CD4-positive, alpha-beta T cell treated with Interleukin-10 for 1 hour (primary cell): ENCODE measurements at places on chromosomes 6 and 20.
A peak's percentile ranks its signal among the peaks of the same experiment; 100 is the strongest.

DNA sequence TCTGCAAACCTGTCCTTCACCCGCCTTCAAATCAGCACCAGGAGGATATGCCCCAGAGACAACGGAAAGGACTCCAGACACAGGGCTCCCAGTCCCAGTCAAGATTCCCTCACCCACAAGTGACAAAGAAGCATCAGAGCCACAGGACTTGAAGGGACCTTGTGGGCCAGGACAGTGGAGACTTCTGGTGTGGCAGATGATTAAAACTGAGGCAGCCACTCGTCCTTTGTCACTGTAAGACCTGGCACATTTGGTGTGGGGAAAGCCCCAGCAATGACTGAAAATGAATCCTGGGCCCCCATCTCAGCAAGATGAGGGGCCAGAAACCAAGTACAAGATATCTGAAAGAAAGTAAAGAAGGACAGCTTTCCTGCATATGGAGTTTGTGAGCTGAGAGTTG lies 15.6 kb upstream of the GMPR start:
- DNase-seq = no peak

GRCh38 chr20:46592580-46593362 lies 42.3 kb upstream of the OCSTAMP start:
- DNase-seq = no peak

- no peak for DNase-seq
These were observed 68.9 kb downstream of the MTHFD1L start for GRCh38 chr6:150934380-150934779.

DNA sequence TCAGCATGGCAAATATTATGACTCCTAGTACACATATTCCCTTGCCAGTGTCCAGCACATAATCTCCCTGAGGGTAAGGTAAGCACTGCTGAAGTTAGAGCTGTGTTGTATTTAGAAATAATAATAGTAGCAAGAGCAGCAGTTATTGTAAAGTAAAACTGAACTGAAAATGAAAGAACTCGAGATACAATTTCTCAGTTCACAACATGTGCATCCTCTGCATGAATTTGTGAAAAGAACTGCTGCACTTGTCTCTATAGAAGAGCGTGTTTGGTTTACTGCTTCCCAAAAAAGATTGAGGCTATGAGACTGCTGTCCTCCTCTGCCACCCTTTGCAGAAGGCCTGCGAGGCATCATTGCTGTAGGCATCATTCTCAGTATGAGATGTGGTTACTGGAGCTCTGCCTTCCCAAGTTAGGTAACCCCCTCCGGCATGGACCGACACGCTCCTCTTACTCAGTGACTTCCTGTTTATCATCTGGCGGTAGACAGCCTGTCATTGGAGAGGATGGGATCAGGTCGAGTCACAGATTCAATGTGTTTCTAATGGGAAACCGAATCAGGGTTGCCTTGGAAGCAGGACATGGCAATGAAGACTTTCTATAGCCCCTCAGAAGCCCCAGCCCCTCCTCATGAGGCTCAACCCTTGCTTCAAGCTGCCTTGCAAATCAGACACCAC lies 48.1 kb downstream of the SLC24A3 start:
- DNase-seq = no peak

- DNase-seq = peak; percentile 44
These were observed 246.9 kb upstream of the ZFP64 start for GRCh38 chr20:52438326-52438963.

DNA sequence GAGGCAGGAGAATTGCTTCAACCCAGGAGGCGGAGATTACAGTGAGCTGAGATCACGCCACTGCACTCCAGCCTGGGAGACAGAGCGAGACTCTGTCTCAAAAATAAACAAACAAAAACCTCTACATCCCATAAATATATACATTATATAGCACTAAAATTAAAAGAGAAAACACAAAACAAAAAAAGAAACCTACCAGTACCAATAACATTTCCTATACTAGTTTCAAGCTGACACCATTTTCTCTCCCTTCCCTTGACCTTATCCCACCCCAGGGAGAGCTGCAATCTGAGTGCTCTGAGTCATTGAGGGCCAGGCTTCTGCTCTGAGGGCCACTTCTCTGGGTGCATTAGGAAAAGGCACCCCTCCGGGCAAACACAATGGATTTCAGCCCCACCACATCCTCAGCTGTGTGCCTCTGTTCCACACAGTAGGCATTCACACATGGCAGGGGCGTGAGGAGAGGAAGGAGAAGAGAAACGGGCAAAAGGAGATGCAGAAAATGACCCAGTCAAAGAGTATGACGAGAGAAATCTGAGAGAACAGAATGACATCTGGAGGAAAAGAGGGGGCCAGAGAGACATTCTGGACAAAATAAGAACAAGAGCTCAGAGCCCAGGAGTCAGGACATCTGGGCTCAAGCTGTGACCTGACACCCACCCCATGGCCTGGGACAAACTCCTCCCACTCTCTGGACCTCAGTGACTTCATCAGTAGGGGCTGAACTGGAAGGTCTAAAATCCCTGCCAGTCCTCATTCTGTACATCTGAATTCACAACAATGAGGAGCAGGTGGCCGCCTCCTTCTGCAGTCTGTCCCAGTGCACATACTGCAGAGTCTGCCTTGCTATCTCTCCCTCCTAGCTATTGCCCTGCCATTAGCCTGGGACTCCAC lies 18.2 kb downstream of the TRIM26 start:
- no peak for DNase-seq

DNA sequence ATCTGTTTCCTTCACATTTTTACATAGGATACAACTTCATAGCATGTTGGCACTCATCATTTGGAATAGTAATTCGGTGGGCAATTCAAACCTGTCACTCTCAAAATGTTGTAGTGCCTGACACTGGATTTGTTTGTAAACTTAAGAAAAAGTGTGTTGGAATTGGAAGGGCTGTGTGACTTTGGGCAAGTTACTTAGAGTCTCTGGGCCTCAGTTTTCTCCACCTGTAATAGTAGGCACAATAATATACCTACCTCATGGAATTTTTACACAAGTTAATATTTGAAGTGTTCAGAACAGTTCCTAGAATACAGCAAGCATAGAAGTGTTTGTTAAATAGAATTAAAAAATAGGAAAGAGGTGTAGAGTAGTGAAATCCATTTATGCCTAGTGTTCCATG lies 15.0 kb upstream of the BCAS1 start:
- no peak for DNase-seq

DNA sequence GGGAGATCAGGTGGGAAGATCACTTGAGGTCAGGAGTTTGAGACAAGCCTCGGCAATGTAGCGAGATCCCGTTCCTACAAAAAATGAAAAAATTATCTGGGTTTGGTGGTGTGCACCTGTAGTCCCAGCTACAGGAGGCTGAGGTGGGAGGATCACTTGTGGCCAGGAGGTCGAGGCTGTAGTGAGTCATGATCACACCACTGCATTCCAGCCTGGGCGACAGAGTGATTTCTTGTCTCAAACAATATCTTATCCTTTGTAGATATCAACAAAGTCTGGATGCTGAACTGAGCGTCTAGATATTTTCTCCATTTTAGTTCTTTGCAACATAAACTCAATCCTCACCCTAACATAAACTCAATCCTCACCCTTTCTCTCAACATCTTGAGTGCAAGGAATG lies 197.6 kb downstream of the DTNBP1 start:
- DNase-seq = no peak

DNA sequence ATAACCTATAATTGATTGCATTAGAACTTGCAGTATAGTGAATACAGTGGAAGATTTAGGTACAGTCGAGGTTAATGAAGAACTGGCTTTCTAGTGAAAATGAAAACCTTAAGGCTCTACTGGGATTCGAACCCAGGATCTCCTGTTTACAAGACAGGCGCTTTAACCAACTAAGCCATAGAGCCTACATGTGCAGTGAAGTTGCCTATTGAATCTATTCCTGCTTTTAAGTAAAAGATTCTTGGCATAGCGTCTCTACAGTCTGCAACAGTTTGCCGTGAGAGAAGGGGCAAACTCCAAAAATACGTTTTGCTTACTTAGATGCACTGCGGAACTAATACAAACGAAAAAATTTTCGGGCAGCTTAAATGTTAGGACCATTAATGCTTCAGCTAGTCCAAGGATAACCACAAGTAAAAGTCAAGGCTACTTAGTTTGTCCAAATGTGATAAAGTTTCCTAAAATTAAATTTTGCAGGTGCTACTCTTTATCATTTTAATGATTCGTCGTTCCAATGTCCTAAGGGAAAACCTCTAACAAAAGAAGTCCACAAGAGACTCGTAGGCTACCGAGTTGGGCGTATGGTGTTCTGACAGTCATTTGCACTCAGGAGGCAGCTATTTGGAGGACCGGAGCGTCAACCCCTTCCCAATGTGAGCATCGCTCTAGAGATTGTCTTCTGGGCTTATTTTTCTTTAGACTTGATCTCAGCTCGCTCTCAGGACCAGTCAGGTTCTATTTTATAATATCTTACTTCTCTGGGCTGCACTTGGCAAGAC lies 31.3 kb upstream of the ZSCAN23 start:
- DNase-seq = no peak

DNA sequence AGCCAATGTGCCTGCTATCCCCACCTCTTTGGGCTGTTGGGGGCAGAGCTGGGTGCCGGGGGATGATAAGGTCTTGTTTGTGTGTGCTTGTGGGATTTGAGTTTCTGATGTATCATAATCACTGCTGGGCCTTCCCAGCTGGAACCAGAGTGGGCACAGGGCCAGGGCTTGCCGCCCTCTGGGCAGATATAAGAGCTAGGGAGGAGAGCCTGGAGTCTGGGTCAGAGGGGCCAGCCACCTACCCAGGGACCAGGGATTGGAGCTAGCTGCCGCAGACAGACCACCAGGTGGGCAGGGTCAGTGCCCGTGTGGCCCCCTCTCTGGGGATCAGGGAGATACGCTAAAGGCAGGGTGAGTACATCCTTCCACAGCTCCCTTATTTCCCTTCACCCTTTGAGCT lies 3.1 kb upstream of the TLDC2 start:
- no peak for DNase-seq

- DNase-seq = no peak
These were observed 318.1 kb downstream of the CLIC5 start for GRCh38 chr6:45697605-45698004.

GRCh38 chr6:64990652-64991304 lies 716.2 kb downstream of the EYS start:
- no peak for DNase-seq

GRCh38 chr20:60381643-60382400 lies 423.6 kb downstream of the CDH26 start:
- DNase-seq = no peak

DNA sequence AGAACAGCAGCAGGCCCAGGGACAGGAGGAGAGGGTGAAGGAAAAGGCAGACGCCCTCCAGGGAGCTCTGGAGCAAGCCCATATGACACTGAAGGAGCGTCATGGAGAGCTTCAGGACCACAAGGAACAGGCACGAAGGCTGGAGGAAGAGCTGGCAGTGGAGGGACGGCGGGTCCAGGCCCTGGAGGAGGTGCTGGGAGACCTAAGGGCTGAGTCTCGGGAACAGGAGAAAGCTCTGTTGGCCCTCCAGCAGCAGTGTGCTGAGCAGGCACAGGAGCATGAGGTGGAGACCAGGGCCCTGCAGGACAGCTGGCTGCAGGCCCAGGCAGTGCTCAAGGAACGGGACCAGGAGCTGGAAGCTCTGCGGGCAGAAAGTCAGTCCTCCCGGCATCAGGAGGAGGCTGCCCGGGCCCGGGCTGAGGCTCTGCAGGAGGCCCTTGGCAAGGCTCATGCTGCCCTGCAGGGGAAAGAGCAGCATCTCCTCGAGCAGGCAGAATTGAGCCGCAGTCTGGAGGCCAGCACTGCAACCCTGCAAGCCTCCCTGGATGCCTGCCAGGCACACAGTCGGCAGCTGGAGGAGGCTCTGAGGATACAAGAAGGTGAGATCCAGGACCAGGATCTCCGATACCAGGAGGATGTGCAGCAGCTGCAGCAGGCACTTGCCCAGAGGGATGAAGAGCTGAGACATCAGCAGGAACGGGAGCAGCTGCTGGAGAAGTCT lies 25.5 kb downstream of the C20orf173 start:
- no peak for DNase-seq

DNA sequence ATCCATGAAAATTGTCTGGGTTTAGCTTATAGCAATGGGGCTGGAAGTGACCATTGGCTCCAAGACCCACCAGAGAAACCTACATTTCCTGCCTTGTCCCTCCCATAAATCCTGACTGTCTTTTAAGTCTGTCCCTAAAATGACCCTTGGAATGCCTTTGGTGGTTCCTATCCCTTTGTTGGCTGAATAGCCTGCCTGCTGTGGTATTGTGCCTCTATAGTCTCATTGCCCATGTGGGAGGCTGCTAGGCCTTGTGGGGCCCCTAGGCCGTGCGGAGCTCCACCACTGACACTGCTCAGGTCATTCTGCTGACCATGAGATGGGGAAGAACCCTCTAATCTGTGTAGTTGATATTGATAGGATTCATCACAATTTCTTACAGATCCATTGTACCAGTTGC lies 43.3 kb downstream of the SCP2D1 start:
- DNase-seq = no peak

- peak; percentile 12 for DNase-seq
These were observed 89.8 kb upstream of the UST start for GRCh38 chr6:148657048-148657447.

DNA sequence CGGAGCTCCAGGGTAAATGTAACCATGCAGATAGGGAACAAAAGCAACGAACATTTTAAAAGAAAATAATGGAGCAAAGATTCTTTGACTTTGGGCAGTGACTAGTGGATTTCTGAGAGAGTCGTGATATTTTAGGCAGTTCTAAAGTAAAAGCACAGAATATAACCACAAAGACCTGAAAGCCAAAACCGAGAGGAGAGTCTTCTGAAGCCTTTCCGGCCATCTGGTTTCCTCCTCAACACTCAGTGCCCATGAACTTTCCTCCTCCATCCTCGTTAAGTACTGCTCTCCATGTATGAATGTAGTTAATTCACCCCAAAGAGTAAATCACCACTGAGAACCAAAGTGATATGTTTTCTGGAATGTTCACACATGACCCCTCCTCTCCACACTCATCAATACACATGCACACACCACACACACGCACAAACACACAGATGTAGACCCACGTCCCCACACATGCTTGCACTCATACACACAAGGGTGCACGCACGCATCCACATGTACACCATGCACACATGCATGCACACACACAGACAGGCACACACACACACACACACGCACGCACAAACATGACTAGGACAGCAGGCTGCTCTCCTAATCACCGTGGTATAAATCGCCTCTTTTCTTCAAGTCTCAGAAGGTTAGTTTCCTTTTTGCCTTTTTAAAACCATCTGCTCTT lies 109.5 kb downstream of the MYLK4 start:
- DNase-seq = no peak

DNA sequence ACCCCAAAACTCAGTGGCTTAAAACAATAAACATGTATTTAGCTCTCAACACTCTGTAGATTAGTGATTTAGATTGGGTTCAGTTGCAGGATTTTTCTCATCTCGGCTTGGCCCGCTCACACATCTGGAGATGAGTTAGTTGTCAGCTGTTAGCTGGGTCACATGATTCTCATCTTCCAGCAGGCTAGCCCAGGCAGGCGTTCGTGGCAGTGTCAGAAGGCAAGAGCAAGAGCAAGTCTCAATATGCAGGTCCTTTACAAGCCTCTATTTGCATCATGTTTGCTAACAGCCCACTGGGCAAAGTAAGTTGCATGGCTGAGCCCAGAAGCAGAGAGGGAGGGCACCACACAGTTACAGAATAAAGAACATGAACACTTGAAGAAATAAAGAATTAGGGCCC lies 83.6 kb upstream of the MYLIP start:
- DNase-seq = no peak
